Endothelial cell (in vitro differentiated cells): ENCODE measurements at places on chromosomes 5 and 9.

DNA sequence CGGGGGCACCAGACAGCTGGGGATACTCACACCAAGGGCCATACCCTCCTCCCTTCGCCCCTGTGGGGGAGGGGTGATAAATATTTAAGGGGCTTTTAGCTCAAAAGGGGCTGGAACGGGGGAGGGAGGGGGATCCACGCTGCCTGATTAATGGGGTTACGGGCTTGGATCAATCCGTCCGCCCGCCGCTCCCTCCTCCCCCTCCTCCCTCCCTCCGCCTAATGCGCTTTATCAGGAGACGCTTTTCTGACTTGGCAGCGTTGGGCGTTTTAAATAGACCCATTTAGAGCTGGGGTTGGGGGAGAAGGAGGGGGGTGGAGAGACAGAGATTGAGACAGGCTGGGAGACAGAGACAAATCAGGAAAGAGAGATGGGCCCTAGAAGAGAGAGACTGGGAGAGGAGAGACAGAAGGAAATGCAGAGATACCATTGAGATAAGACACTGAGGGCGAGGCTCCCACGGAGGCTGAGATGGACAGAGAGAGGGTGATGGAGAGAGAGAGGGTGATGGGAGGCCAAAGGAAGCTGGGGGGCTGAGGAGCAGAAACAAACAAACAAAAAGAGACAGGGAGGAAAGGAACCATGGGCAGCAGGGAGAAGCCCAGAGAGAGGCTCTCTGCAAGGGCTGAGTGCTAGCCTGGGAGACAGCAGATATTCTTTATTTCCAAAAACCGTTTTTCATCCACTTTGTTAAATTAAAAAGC is 10.3 kb downstream of the CNTFR start:
- peaks cover 25% of the 10 kb centered on the region for H3K27me3 ChIP-seq
- H3K27ac ChIP-seq = no peak overlapping the region
- H3K4me3 ChIP-seq = peak overlapping the region; percentile 27
- H3K4me1 ChIP-seq = peaks cover 46% of the 10 kb centered on the region

- no peaks in the 10 kb centered on the region for H3K36me3 ChIP-seq
- peak overlapping the region; percentile 80 for H3K27ac ChIP-seq
- H3K27me3 ChIP-seq = peaks cover 5% of the 10 kb centered on the region
- peaks cover 10% of the 10 kb centered on the region for H3K4me1 ChIP-seq
Measured at GRCh38 chr5:10856683-10857337, 95.8 kb upstream of the DAP start.

DNA sequence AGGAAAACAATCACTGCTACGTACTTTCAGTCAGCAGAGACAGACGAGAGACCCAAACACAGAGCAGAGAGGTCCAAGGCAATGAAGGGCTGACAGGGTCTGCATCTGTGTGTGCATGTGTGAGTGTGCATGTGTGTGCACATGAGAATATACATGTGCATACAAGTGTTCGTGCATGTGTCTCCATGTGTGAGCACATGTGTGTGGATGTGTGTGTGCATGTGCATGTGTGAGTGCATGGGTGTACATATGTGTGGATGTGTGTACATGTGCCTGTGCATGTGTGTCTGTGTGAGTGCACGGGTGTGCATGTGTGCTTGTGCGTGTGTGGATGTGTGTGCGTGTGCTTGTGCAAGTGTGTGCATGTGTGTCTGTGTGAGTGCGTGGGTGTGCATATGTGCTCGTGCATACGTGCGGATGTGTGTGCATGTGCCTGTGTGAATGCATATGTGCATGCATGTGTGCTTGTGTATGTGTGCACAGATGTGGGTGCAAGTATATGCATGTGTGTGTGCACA is 82.3 kb downstream of the OLFM1 start:
- H3K36me3 ChIP-seq = no peaks in the 10 kb centered on the region
- no peak overlapping the region for H3K4me3 ChIP-seq
- no peak for DNase-seq
- peaks cover 11% of the 10 kb centered on the region for H3K27me3 ChIP-seq
- no peaks in the 10 kb centered on the region for H3K4me1 ChIP-seq
- no peak overlapping the region for H3K27ac ChIP-seq

DNA sequence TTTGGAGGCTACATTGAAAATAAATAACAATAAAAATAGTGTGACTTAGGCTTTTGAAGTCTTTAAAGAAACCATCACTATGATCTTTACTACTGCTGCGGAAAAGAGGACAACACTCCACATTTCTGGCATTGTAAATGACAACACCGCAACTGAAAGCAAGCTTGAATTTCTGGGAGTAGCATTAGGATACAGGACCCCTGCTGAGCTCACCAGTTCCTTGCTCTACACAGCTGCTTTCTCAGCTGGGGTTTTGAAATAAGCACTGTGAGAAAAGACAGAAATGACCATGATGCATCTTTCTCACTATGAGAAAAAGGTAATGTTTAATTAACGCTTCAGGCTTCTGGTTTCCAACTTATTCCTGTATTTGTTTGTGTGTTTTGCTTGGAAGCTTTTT is 168.0 kb downstream of the TAF11L14 start:
- no peak for DNase-seq
- H3K4me1 ChIP-seq = no peaks in the 10 kb centered on the region
- no peak overlapping the region for H3K27ac ChIP-seq
- H3K36me3 ChIP-seq = no peaks in the 10 kb centered on the region

- DNase-seq = no peak
- no peaks in the 10 kb centered on the region for H3K36me3 ChIP-seq
- no peak overlapping the region for H3K4me3 ChIP-seq
- H3K4me1 ChIP-seq = no peaks in the 10 kb centered on the region
Measured at GRCh38 chr9:95070549-95071021, 246.9 kb downstream of the FANCC start.

DNA sequence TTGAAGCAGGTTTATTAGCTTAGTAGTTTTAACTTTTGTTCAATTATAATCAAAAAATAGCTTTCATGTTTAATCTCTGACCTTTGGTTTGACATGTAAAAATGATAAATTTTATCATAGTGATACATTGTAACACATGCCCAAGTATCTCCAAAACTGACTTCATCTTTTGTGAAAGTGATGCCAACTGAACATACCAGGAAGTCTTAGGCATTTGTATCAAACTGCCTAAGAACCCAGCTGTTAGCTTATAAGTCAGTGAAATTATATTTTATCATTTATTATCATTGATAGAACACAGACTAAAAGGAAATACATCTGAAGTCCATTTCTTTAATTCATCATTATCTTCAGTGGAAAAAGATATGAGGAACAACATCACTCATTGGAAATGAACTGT is 39.1 kb downstream of the NIPBL start:
- no peak overlapping the region for H3K4me3 ChIP-seq
- H3K27ac ChIP-seq = no peak overlapping the region

GRCh38 chr9:78112406-78112805 is 80.8 kb upstream of the GNAQ start:
- no peaks in the 10 kb centered on the region for H3K36me3 ChIP-seq
- no peak for DNase-seq
- peaks cover 11% of the 10 kb centered on the region for H3K4me1 ChIP-seq
- no peak overlapping the region for H3K27ac ChIP-seq

DNA sequence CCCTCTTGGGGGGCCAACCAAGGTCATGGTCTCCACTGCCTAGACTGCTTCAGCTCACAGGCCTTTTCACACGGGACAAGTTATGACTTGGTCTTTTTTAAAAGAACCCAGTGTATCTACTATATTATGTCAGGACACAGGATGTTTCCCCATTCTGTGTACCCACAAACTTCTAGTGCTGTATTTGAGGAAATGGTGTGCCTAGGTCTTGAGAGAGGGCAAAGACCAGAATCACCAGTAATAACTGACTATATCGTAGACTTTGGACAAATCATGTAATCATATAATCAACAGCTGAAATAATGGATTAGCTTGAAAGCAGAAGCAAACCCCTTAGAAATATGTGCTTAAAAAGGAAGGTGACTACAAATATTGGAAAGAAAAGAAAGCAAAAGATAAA is 133.3 kb downstream of the ARL15 start:
- no peak overlapping the region for H3K4me3 ChIP-seq
- peaks cover 3% of the 10 kb centered on the region for H3K27me3 ChIP-seq
- DNase-seq = no peak
- peak overlapping the region; percentile 39 for H3K27ac ChIP-seq

DNA sequence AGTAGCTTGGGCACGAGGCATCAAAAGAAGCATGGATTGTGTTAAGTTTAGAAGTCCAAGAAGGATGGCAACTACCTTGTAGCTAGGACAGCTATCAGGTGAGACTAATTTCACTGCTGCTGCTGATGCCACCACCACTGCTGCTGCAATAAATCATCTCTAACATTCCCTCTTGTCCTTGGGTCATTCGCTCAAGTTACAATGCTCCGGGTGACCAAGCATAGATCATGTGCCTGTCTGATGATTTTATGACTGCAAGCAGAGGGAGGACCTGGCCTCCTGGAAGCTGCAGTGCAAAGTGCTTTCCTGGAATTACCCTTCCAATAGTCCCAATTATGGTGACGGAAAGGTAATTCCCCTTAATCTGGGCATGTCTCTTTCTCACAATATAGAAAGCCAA is 334.4 kb downstream of the PRELID2 start:
- H3K27me3 ChIP-seq = no peaks in the 10 kb centered on the region
- no peak overlapping the region for H3K27ac ChIP-seq
- DNase-seq = no peak
- no peaks in the 10 kb centered on the region for H3K36me3 ChIP-seq
- H3K4me1 ChIP-seq = no peaks in the 10 kb centered on the region

GRCh38 chr9:137438591-137439157 is 2.5 kb downstream of the ENTPD8 start:
- DNase-seq = no peak
- H3K27ac ChIP-seq = no peak overlapping the region
- H3K4me3 ChIP-seq = no peak overlapping the region
- peaks cover 2% of the 10 kb centered on the region for H3K4me1 ChIP-seq

DNA sequence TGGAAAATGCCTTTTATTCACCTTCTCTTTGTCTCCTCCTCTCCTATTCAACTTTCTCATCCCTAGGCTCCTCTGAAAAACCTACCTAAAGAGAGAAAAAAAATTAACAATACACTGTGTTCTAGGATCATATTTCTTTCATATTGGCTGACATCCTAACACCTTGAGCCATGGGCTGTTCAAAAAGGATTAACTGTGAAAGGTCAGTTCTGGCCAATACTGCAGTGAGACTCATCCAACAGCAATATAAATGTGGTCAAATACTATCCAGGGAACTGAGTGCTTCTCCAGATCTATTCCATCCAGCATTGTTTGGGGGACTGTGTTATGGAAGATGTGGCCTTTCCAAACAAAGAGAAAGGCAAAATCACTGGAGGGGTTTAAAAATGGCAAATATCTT is 131.1 kb upstream of the MOCS2 start:
- no peak overlapping the region for H3K27ac ChIP-seq
- H3K36me3 ChIP-seq = no peaks in the 10 kb centered on the region
- no peak overlapping the region for H3K4me3 ChIP-seq
- no peak for DNase-seq
- no peaks in the 10 kb centered on the region for H3K27me3 ChIP-seq

DNA sequence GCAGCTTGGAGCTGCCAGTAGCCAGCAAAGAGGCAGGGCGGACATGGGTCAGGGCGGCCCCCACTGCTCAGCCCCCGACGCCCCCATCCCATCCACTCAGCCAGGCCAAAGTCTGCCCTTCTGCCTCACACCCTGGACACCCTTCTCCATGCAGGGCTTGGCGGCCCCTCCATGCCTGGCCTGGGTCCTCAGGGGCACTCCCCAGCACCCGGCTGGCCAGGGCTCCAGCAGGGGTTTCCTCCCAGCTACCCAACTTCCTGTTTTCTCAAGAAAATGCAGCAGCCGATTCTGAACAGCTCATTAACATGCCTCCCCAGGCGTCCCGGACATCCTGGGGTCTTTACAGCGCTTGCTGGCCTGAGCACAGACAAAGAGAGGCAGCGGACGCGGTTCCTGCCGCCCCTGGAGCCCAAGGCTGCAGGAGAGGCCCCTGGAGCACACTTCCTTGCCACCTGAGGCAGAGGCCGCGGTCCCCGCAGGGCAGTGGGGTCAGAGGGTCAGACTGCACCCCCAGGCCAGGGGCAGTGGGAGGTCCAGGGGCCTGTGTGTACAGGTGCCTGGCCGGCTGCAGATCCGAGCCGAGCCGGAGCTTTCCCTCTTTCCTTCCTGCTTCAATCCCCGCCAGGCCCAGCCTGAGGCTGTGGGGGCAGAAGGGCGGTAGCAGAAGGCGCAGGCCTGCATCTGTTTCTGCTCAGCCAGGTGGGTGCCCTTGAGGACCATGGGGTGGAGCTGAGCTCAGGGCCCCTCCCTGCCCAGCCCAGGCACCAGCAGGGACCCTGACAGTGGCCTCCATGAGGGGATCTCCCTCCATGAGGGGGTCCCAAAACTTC is 18.7 kb upstream of the NRARP start:
- no peak overlapping the region for H3K4me3 ChIP-seq
- H3K27me3 ChIP-seq = peaks cover 3% of the 10 kb centered on the region
- peak; percentile 80 for DNase-seq
- H3K27ac ChIP-seq = peak overlapping the region; percentile 61
- H3K36me3 ChIP-seq = no peaks in the 10 kb centered on the region
- H3K4me1 ChIP-seq = peaks cover 6% of the 10 kb centered on the region

- no peaks in the 10 kb centered on the region for H3K4me1 ChIP-seq
- no peak overlapping the region for H3K27ac ChIP-seq
- DNase-seq = no peak
- H3K36me3 ChIP-seq = no peaks in the 10 kb centered on the region
- H3K27me3 ChIP-seq = no peaks in the 10 kb centered on the region
Measured at GRCh38 chr9:28720746-28721145, 1147.5 kb upstream of the C9orf72 start.
